Retinal pigment epithelial cell (primary cell): ENCODE measurements at places on chromosomes 12 and 14.

GRCh38 chr14:74495356-74495755, 1.8 kb downstream of the ISCA2 start:
- no peak for DNase-seq

- DNase-seq: no peak
Observed at GRCh38 chr12:25182765-25183164, 12.2 kb downstream of the DNAI7 start.

DNA sequence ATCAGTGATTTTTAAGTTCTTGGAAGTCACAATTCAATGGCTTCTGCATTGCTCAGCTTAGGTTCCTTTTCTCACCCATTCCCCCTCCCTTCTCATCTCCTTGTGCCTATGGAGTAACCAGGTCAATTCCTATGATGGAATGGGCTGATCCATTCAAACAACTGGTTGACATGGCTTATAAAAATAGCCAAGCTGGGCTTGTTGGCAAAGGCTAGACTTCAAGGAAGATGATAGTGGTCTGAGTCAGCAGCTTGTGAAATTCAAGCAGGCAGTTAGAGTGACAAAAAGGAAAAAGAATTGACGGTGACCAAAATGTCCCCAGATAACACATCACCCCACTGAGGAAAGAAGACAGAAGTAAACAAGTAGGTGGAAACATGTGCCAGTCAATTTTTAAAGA, 119.9 kb upstream of the PCED1B start:
- peak; percentile 51 for DNase-seq

GRCh38 chr12:49619286-49619685, 4.1 kb upstream of the PRPF40B start:
- no peak for DNase-seq

DNA sequence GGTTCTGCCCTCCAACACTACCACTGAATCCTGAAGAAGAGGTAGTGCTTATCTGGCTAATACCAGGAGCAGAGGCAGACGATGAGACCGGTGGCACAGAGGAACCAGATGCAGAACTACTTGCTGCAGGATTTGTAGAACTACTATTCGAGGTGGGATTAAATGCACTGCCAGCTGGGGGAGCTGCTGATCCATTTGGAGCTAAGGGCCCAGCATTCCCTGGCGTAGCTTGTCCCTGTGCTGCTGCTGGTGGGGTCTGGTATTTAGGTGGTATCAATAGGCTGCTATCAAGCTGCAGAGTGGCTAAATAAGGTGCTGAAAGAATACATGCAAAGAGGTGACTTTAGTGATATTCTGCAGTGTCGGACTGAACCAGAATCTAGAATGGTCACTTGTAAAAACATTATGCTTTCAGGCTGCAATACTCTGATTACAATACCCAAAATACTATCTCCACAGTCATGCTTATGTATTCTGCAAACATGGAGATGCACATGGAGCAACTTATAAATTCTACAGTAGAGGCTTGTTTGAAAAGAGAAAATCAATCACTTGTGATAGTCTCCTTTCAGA, 294.2 kb downstream of the MED13L start:
- no peak for DNase-seq

DNA sequence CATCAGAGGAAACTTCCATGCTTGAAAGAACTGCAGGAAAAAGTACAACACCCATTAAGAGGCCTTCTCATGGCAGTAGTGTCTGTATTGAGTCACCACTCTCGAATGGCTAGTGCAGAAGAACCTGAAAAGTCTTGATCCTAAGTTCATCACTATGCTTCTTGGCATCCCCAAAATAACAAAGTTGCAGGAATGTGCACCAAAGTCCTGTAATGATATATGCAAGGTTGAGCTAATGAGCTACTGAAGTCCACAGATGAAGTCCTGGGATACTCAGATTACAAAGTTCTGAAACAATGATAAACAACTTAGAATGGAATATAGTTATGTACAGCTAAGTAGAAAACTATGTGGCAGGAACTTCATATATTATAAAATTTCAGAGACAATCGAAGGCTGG, 545.4 kb downstream of the FOXG1 start:
- no peak for DNase-seq

GRCh38 chr14:105331575-105332349, 17.2 kb downstream of the PACS2 start:
- DNase-seq: no peak

DNA sequence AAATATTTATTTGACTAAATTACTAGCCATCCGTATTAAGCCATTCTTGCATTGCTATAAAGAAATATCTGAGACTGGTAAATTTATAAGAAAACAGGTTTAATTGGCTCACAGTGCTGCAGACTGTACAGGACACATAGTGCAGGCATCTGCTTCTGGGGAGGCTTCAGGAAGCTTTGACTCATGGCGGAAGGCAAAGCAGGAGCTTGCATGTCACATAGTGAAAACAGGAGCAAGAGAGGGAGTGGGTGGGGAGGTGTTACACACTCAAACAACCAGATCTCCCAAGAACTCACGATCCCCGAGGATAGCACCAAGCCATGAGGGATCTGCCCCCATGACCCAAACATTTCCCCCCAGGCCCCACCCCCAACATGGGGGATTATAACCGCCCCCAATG, 26.7 kb upstream of the RAB21 start:
- no peak for DNase-seq

- no peak for DNase-seq
Observed at GRCh38 chr12:62749586-62749985, 185.4 kb downstream of the PPM1H start.

GRCh38 chr14:90228478-90228877, 27.9 kb upstream of the PSMC1 start:
- DNase-seq: no peak

DNA sequence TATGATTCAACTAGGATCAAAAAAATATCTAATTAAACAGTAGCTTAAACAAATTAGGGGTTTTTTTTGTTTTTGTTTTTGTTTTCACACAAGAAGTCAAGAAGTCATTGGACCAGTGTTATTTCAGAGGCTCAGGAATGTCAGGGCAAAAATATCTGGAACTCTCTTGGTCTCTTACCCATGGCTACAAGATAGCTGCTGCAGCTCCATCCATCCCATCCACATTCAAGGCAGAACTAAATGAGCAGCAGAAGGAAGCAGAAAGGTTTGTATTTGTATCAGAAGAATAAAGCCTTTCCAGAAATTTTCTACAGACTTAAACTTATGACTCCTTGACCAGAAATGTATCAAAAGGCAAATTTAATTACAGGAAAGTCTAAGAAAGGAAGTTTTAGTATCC, 33.8 kb upstream of the BCL2L14 start:
- no peak for DNase-seq

DNA sequence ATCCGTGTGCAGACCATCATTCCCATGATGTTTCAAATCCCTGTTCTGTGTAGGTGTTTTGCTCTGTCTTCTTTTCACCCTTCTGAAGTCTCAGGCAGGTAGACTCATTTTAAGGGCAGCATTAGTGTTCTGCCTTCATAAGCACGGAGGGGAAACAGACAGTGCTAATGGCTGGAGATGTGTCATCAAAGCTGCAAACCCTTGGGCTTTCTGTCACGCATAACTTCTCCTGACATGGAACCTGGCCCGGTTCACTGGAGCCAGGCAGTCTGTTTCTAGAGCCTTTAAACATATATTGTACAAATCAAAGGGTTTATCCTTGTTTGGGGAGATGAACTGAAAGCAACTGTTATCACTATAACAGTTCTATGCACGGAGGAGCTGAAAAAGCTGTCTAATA, 141.4 kb downstream of the TMEM132D start:
- DNase-seq: no peak

DNA sequence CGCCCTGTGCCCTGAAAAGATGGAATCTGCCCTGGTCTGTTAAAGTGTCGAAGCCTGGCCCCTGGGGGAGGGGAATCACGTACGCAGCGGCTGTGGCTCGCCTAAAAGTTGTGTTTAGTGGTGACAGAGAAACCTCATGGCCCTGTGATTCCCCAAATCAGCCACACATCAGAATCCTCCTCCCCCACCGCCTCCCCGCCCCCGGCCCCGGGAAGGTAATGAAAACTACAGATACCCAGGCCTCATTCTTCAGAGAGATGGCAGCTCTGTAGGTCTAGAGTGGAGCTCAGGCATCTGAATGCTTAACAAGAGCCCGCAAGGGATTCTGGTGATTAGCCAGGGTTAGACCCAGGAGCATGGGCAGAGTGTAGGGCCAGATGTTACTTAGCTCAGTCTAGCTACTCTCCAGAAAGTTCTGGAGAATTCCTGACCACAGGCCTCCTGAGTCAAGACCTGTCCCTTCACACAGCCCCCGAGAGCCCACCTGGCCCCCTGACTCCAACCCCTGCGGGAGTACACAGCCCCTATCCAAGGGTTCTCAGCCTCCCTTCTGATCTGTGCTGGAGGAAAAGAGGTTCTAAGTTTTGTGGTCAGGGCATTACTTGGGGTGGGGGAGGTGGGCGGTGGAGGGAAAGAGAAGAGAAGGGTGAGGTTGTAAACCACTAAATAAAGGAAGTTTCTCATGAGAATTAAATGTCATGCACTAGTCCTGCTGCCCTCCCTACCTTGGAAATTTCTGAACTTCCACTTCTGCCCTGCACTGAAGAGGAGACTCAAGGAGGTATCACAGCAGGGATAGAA, 114.8 kb downstream of the PLXNC1 start:
- no peak for DNase-seq

- peak; percentile 59 for DNase-seq
Observed at GRCh38 chr12:77189458-77189857, 124.1 kb upstream of the E2F7 start.

DNA sequence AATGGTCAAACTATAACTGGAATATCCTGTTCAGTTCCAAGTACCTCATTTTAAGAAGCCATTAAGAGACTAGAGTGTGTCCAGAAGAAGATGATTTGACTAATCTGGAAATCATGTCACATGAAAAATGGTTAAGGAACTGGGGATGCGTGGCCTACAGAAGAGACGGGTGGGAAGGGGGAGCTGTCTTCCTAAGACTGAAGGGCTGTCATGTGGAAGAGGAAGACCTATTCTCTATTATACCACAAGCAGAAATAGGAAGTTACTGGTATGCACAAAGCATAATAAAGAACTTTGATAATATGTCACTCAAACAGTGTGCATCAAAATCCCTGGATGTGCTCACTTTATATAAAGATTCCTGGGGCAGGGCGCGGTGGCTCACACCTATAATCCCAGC, 50.3 kb downstream of the HECTD4 start:
- DNase-seq: no peak

DNA sequence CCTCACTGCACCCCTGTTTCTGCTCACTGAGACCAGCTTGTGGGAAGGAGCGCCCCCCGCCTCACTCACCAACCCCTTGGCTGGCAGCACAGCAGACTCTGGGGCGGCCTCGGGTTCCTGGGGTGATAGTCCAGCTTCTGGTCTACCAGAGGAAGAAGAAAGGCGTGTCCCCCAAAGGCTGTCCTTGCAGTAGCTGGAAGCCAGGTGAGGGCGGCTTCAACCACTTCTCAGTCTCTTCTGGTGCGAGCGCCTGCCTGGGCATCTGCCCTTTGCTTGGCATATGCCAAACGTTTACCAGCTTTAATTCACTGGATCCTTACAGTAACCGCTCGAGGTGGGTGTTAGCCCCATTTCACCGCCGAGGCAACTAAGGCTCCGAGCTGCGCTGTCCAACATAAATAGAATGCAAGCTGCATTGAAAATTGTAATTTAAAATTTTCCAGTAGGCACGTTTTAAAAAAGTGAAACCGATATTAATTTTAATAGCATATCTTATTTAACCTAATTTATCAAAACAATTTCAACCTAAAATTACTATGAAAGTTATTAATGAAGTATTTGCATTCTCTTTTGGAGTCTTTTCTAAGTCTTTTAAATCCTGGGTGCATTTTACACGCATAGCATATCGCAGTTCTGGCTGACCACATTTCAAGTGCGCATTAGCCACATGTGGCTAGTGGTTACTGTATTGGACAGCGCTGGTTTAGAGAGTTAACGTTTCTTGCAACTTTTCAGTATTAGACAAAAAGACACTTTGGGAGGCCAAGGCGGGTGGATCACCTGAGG, 872 bp downstream of the FAM177A1 start:
- DNase-seq: peak; percentile 8

GRCh38 chr12:121296618-121297434, at the start of gene CAMKK2:
TSS of gene CAMKK2 (minus strand) at chr12:121296709. CDS start at chr12:121274526, 22,183 bp downstream.
- no peak for DNase-seq

GRCh38 chr14:96239711-96240141, 16.3 kb upstream of the BDKRB1 start:
- no peak for DNase-seq

DNA sequence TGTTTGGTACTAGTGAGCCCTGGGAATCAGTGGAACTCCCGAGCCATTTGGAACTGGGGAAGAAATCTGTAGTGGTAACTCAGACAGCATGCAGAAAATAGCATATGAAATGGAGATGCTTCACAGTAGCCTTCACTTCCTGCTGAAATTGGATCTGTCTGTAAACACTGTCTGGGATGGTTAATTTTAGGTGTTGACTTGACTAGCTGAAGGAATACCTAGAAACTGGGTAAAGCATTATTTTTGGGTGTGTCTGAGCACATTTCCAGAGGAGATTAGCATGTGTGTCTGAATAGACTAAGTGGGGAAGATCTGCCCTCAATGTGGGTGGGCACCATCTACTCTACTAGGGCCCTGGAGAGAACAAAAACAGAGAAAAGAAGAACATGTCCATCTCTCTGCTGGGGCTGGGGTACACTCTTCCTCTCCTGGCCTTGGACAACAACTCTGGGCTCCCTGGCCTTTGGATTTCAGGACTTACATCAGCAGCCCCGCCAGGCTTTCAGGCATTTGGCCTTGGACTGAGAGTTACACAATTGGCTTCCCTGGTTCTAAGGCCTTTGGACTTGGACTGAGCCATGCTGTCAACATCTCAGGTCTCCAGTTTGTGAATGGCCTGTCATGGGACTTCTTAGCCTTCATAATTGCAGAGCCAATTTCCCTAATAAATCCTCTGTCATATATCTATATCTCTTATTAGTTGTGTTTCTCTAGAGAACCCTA, 14.0 kb upstream of the CRADD start:
- no peak for DNase-seq

GRCh38 chr12:52496054-52496453, 3.0 kb upstream of the KRT6A start:
- DNase-seq: no peak

GRCh38 chr12:43776498-43776897, 17.7 kb downstream of the IRAK4 start:
- DNase-seq: no peak

DNA sequence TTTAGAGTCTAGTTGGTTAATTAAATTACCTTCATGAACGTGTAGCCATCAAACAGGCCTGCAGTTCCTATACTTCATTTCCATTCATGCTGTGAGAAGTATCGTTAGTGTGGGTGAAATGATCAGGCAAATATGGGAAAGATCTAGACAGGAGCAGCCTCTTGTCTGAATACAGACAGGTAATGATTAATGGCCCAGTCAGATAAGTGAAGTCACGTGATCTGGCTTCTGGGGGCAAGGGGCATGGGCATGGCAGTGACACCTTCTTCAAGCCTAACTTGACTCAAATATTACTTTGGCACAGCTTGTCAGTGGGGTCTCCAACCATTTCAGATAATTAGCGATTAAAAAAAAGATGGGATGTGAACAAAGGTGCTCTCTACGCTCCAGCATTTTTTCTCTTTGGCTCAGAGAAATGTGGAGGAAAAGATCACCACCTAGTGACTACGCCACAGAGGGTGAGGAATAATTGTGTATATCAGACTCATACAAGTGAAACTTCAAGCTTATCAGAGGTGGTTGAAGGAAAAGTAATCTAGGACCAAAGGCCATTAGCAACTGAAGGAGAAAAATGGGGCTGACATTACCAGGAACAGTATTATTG, 17.8 kb downstream of the GUCY2C start:
- no peak for DNase-seq

- DNase-seq: no peak
Observed at GRCh38 chr14:21066882-21067502, 3.1 kb upstream of the ARHGEF40 start.

GRCh38 chr12:80749456-80749855, 32.7 kb downstream of the MYF5 start:
- DNase-seq: no peak
